ENCODE measurements at places on chromosomes 1 and 21. TPM values are rescaled to one million over a fixed set of nuclear protein-coding genes. Genes with fewer than 3 reads are reported as not detected.

OR2T35 gene
- total RNA-seq = not detected

RGS8 gene
- total RNA-seq = 0.33 TPM

DNA sequence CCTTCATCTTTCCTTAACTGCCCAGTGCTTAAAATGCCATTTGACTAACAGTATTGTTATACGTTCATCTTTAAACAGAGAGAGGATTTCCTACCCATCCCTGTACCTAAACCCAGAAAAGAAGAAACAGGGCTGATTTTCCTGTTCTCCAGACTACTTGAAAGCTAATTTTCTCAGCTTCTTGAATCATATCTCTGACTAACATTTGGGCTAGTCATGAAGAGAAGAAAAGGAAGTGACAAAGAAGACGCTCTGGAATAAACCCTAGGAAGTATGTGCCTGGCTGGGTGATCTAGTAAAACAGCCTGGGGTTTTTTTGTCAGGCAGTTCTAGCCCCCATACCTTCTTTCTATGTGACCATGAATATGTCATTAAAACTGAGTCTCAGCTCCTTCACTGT is 44.8 kb upstream of the SGIP1 start:
- no peak for DNase-seq
- no peaks in the 10 kb centered on the region for H3K36me3 ChIP-seq
- H3K27ac ChIP-seq = no peak overlapping the region
- no peak overlapping the region for H3K4me3 ChIP-seq
- no peaks in the 10 kb centered on the region for H3K27me3 ChIP-seq

DNA sequence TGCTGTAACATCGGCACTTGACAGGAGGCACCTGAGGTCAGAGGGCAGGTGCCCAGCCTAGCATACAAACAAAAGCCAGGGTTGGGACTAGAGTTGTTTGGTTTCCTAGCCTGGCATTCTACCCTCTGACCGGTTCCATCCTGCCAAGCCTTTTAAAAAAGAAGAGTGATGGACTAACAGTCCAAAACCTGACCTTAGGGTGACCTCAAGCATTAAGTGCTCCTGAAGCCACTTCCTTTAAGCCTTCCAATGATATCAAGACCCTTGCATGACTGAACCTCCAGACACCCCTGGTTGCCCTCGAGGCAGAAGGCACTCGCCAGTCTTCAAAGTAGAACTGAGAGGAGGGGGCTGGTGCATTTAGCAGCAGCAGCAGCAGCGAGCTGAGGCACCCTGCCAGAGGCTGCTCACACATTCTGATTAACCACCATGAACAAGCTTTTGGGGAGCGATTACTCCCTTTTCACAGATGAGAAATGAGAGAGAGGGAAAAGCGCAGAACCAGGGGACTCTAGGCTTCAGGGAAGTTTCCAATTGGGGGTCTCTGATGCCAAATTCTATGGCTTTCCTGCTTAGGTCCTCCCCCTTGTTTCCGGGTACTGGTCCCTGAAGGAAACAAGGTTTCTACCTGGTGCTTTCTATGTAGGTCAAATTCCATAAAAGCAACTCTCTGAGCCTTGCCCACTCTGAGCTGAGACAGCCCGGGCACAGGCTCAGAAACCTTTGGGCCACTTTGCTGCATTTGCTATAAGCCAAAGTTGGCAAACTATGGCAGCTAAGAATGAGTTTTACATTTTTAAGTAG is 9.2 kb downstream of the SLC2A1 start:
- H3K27me3 ChIP-seq = no peaks in the 10 kb centered on the region
- peaks cover 53% of the 10 kb centered on the region for H3K4me1 ChIP-seq
- H3K4me3 ChIP-seq = peak overlapping the region; percentile 85
- peaks cover 27% of the 10 kb centered on the region for H3K36me3 ChIP-seq
- H3K27ac ChIP-seq = peak overlapping the region; percentile 98

DNA sequence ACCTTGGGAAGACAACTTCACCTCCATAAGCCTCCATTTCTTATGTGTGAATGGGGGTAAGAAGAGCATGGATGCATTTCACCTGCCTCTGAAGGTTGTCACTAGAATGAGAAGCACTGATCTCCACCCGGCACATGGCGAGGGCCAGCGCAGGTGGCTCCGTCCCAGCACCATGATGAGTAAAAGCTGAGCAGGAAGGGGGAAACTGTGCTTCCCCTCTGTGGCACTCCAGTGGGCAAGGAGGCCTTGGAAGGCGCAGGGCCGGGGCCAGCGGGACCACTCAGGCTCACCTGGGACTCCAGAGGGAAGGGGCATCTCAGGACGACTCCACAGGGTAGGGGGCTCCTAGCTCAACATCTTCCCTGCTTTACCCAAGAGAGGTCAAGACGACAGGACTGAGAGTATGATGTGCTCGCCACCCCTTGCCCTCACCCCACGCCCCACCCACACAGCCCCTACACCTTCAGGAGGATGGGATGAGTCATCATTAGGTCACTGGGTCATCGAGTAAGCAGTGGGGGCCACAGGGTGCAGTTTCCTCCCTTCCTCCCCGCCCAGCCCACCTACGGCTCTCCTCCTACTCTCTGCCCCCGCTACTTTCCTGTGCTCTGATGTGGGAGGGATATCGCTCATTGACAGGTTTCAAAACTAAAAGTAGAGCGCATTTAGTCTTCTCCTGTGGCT is 112.1 kb downstream of the HIVEP3 start:
- no peaks in the 10 kb centered on the region for H3K36me3 ChIP-seq
- DNase-seq = no peak
- no peaks in the 10 kb centered on the region for H3K4me1 ChIP-seq
- H3K27me3 ChIP-seq = no peaks in the 10 kb centered on the region

- H3K27me3 ChIP-seq = no peaks in the 10 kb centered on the region
- H3K27ac ChIP-seq = no peak overlapping the region
- no peak overlapping the region for H3K4me3 ChIP-seq
- H3K36me3 ChIP-seq = no peaks in the 10 kb centered on the region
- H3K4me1 ChIP-seq = peaks cover 10% of the 10 kb centered on the region
Observed at GRCh38 chr1:17304826-17305175, 3.2 kb upstream of the PADI4 start.

GRCh38 chr1:110914676-110915075 is 41.7 kb downstream of the CD53 start:
- no peak overlapping the region for H3K4me3 ChIP-seq
- peaks cover 6% of the 10 kb centered on the region for H3K27me3 ChIP-seq
- no peak overlapping the region for H3K27ac ChIP-seq
- DNase-seq = no peak

DNA sequence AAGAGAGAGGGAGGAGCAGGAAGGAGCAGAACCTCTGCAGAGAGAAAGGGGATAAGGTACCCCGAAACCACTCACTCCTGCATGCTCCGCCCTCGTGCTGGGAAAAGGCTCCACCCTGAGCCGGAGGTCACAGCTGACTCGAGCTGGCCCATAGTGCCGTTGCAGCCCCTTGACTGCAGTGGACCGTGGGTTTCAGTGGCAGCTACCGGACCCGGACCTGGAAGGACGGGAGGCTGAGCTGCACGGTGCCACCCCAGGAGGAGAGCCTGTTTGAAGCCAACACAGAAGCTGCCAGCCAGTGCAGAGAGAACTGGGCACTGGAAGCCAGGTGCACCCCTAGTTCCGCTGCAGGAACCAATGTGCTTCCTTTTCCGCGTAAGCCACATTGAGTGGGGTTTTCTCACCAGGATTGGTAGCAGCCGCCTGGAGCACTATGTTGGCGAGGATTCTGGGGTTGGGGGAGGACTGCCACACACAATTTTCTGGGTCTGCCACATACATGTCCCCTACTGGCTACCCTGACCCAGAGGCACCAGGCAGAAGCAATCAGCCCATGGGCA is 83.3 kb downstream of the FBXO2 start:
- no peaks in the 10 kb centered on the region for H3K36me3 ChIP-seq
- H3K27ac ChIP-seq = no peak overlapping the region
- no peak for DNase-seq
- no peaks in the 10 kb centered on the region for H3K4me1 ChIP-seq
- H3K4me3 ChIP-seq = no peak overlapping the region
- peaks cover 41% of the 10 kb centered on the region for H3K27me3 ChIP-seq

- peaks cover 6% of the 10 kb centered on the region for H3K27me3 ChIP-seq
- H3K27ac ChIP-seq = peak overlapping the region; percentile 15
- DNase-seq = no peak
- H3K36me3 ChIP-seq = no peaks in the 10 kb centered on the region
- no peak overlapping the region for H3K4me3 ChIP-seq
Observed at GRCh38 chr1:64969305-64970046, 3.1 kb upstream of the JAK1 start.

DNA sequence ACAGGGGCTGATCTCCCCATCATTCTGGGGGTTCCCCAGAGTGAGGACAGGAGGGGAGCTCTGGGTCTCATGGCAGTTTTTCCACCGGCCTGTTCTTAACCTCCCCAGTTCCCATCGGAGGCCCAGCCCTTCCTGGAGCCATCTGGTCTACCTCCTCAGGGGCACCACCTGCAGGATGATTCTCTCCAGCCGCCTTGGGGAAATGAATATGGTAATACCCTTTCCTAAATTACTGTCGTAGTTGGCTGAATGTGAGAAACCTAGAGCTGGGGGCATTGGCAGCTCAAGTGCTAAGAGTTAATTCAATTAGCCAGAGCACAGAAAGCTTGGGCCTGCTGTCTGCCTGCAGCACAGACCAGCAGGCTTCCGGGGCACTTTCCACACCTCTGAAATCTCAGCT is 64.9 kb downstream of the TAS1R2 start:
- DNase-seq = no peak
- peaks cover 8% of the 10 kb centered on the region for H3K4me1 ChIP-seq
- H3K27me3 ChIP-seq = peaks cover 56% of the 10 kb centered on the region
- no peaks in the 10 kb centered on the region for H3K36me3 ChIP-seq
- no peak overlapping the region for H3K4me3 ChIP-seq

DNA sequence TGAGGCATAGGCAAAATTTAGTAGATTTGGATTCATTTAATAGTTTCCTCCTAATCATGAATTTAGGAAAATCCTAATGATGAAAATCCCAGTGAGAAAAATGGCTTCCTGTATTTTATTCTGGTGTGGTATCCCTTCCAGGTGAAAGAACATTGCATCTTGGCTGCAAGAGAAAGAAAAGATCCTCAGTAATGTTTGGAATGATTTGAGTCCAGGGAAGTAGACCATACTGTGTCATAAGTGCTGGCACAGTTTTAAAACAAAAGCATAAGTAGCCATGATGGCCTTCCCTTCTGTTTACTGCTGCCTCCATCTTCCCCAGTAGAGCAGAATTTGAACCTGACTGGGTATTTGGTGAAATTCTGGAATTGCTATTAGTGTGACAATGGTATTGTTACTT is 52.8 kb downstream of the CACHD1 start:
- H3K4me3 ChIP-seq = no peak overlapping the region
- DNase-seq = no peak
- H3K4me1 ChIP-seq = peaks cover 73% of the 10 kb centered on the region
- H3K27ac ChIP-seq = no peak overlapping the region
- H3K27me3 ChIP-seq = peaks cover 25% of the 10 kb centered on the region

- DNase-seq = no peak
- H3K27ac ChIP-seq = no peak overlapping the region
- peaks cover 9% of the 10 kb centered on the region for H3K4me1 ChIP-seq
- peaks cover 14% of the 10 kb centered on the region for H3K27me3 ChIP-seq
Observed at GRCh38 chr1:21814241-21814918, 2.3 kb downstream of the LDLRAD2 start.

- no peak for DNase-seq
- peaks cover 12% of the 10 kb centered on the region for H3K36me3 ChIP-seq
- no peak overlapping the region for H3K27ac ChIP-seq
- peaks cover 15% of the 10 kb centered on the region for H3K4me1 ChIP-seq
Observed at GRCh38 chr1:1228596-1229321, 3.0 kb downstream of the SDF4 start.

DNA sequence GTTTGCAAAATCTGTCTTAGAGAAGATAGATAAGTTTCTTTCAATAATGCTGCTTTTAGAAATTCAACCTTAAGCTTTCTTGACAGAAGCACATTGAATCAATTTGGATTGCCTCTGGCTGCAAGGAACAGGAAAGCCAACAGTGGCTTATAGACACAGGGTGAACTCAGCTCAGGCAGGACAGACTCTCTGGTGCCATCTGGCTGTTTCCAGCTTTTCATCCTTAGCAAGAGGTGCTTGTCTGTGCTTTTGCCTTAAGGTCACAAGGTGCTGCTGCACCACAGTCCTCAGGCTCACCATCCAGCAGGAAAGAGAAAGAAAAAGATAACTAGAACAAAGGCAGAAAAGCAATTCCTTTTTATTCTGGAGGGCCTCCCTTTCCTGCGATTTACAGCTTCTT is 93.7 kb upstream of the ETS2 start:
- H3K27me3 ChIP-seq = peaks cover under 1% of the 10 kb centered on the region
- H3K27ac ChIP-seq = no peak overlapping the region
- peaks cover 15% of the 10 kb centered on the region for H3K4me1 ChIP-seq
- no peaks in the 10 kb centered on the region for H3K36me3 ChIP-seq

- no peak for DNase-seq
- no peak overlapping the region for H3K27ac ChIP-seq
- no peaks in the 10 kb centered on the region for H3K27me3 ChIP-seq
- H3K4me3 ChIP-seq = no peak overlapping the region
Observed at GRCh38 chr1:44296806-44297205, 58.3 kb downstream of the ERI3 start.

GRCh38 chr1:213651077-213651476 is 336.7 kb upstream of the PROX1 start:
- no peaks in the 10 kb centered on the region for H3K36me3 ChIP-seq
- H3K27ac ChIP-seq = no peak overlapping the region
- DNase-seq = no peak
- peaks cover 4% of the 10 kb centered on the region for H3K4me1 ChIP-seq
- peaks cover 6% of the 10 kb centered on the region for H3K27me3 ChIP-seq

DNA sequence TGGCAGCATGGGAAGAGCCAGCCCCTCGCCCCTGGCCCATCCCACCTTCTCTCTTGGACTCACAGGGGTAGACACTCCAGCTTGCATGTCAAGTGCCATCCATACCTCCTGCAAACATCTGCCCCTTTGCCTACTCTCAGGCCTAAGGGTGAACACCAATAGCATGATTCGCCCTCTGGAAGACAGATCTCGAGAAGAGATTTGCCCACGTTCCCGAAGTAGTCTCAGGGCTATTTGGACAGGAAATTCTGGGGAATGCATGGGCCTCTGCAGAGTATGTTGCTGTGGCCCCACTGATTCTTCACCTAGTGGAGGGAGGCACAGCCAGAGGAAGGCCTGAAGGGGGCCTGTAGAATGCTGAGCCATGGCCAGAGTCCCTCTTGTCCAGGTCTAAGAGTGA is 29.8 kb upstream of the DNASE2B start:
- no peak overlapping the region for H3K27ac ChIP-seq
- H3K4me3 ChIP-seq = no peak overlapping the region
- no peaks in the 10 kb centered on the region for H3K36me3 ChIP-seq
- no peaks in the 10 kb centered on the region for H3K27me3 ChIP-seq
- peaks cover 12% of the 10 kb centered on the region for H3K4me1 ChIP-seq

- no peak for DNase-seq
- H3K4me1 ChIP-seq = peaks cover 21% of the 10 kb centered on the region
- H3K36me3 ChIP-seq = peaks cover 13% of the 10 kb centered on the region
- H3K27me3 ChIP-seq = no peaks in the 10 kb centered on the region
Observed at GRCh38 chr1:16139473-16139962, 16.4 kb downstream of the EPHA2 start.
